ENCODE measurements at places on chromosomes 6 and 20.
A peak's percentile ranks its signal among the peaks of the same experiment; 100 is the strongest.

DNA sequence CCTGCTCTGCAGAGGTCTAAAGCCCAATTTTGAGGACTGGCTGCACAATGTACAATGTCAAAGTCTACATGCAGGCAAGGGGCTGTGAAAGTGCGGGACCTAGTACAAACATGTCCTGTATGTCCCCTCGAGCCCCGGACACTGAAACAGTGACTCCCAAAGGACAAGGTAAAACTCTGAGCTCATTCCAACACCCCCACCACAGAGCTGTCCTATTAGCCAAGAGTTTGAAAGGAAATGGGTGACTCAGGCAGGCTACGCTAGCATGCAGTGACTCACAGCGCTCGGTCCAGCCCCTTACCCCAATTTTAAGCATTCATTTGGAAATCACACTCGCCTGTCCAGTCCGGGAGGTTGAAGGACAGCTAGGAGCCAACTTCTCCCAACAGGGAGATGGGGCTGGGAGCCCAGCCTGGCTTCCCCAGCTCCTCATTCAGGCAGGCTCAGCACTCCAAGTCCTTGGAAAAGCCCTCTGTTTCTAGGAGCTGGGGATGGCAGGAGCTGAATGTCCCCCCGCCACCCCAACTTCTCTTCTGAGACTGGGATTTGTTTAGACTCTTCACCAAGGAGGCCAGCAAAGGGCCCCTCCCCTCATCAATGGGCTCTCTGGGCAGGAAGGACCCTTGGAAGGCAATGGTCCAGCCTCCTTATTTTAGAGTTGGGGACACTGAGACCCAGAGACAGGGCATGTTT lies 3.9 kb downstream of the SDC4 start:
- DNase-seq: no peak

GRCh38 chr6:111757342-111757741 lies 115.9 kb downstream of the FYN start:
- no peak for DNase-seq

DNA sequence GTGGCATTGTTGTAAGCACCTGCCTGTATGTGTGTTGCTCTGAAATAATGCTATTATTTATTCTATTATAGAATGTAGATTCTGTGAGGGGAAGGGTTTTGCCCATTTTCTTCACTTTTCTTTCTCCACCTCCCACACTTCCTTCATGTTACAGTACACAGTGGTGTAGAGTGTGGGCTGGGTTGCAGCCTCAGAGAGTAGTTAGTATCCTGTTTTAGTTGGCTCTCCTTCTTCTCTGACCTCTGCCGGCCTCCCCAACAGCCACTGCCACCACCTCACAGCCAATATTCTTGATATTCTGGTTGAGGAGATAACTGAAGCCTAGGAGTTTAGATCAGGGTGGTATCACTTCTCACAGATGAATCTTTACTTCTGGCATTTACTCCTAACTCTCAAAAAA lies 143.4 kb downstream of the BCKDHB start:
- DNase-seq: no peak

DNA sequence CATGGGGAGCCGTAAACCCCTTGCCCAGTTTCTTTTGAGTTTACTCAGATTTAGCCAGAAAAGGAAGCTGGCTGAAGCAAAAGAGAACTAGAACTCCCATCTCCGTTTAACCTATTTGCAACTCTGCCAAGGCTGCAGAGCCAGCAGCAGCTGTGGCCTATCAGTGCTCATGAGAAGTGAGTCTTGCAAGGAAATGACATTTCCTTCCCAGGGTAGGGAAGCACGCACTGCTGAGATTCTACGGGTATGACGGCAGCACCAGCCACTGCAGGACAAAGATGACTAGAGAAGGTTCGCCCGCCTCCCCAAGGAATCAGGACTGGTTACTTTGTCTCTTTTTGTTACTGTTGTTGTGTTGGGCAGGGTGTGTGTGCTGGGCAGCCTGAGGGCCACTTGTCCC lies 47.6 kb downstream of the PPP1R3G start:
- no peak for DNase-seq

DNA sequence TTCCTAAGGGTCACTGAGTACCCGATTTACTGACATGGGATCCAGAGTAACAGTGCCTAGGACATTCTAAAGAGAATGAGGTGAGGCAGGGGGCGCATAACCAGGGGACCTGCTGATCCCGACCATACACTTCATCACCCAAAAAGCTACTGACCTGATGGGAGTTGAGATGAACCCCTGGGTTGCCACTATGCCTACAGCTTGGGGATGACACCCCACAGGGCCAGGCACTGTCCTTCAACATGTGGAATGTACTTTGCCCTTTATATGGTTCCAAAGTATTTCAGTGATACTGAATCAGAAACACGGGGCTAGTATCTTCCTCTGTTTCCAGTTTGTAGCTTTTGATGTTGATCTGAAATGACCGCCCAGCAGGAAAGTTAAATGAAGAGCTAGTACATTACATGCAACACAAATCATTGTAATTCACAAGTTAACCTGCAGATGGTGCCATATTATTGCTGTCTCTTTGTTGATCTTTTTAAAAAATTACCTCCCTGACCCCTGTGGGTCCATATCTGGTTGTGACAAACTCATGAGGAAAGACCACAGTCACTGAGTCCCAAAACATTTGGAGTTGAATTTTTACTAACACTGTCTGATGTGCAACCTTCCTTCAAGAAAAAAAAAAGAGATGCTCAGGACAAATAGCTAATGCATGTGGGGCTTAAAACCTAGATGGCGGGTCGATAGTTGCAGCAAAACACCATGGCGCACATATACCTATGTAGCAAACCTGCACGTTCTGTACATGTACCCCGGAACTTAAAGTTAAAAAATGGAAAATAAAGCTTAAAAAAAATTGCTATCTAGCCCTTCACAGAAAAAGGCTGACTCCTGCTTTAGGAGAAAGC lies 42.7 kb upstream of the GCNT2 start:
- peak; percentile 31 for DNase-seq

DNA sequence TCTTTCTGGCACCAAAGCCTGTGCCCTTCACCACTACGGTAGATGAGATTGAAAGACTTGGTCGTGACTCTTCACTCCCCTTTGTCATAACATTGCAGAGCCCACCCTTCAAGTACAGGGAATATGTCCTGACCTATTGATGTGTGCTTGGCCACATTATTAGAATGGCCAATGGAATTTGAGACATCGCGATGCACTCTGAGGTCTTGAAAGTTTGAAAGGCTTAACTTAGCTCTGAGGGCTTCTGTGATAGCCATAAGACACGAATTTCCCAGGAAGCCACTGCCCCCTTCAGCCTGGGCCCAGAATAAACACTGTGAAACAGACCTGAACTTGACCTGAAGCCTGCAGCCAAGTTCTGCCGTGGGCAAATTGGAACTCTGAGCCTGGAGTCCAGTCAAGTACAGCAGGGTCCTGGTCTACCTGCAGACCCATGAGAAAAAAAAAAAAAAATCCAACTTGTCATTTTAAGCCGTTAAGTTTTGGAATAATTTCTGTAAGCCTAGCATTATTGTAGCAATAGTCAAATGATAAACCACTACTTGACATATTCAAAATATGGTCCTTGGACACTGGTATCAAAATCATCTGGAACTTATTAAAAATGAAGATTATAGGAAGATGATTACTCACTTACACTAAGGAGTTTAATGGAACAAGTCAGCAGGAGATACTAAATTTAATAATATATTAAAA lies 36.9 kb upstream of the TRAF3IP2 start:
- DNase-seq: peak; percentile 75

GRCh38 chr6:116439522-116440051 lies 21.6 kb upstream of the CALHM6 start:
- DNase-seq: no peak

GRCh38 chr6:118354641-118355040 lies 193.5 kb upstream of the PLN start:
- DNase-seq: no peak

DNA sequence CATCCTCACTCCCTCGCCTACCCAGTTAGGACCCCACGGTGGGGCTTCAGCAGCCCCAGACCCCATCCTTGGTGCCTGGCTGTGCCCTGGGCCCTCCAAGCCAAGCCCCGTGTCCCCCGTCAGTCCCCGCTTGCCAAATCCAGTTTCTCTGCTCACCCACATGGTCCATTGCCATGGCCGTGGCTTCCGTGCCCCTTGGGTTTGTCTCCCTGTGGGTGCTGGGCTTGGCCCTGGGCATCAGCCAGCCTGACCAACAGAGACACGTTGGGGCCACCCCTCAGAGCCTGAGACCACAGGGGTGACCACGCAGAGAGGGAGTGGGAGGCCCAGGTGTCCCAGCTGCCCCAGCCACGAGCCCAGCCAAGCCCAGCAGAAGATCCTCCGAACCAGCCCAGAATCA lies 7.7 kb downstream of the SS18L1 start:
- DNase-seq: no peak

DNA sequence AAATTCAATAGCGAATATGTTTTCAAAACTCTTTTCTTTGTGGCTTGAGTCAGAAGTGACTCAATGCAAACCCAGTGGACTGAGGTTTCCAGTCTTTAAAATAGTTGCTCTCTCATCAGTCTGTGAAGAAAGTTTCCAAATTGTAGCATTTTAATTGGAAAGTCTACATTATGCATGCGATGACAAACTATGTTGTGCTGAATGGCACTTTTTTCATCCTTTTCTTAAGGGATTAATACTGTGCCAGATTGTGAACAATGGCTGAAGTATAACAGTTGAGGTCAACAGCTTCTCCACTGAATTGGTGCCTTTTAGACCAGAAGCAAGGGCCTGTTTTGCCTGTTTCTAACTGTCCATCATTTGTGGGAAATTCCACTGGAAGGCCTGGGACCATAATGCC lies 377.1 kb downstream of the BTBD9 start:
- no peak for DNase-seq

- DNase-seq: no peak
These were observed 301.2 kb downstream of the RNGTT start for GRCh38 chr6:88662163-88662580.

GRCh38 chr6:53287336-53288225 lies 61.2 kb downstream of the ELOVL5 start:
- DNase-seq: no peak

DNA sequence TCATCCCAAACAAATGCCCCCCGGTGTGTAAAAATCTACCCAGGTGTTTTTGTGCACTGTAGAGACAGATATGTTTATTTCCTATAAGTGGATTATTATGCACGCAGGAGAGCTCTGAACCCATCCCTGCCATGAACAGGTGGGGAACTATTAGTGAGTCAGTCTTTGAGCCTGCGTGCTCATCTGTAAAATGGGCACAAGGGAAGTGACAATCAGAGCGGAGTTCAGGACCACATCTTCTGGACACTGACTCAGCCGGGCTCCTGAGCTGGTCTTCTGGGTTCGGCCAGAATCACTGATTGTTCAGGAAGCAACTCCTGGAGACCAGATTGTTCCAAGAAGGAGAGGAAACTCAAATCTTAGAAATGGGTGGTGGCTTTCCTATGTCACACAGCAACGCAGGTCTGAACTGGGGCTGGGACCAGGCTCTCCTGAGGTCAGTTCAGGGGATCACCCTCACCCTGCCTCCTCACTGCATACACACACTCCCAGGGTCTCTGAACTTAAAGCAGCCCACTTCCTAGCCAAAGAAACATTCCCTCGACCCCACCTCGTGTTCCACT lies 27.3 kb upstream of the TGM2 start:
- DNase-seq: no peak

- DNase-seq: no peak
These were observed 110.3 kb upstream of the BACH2 start for GRCh38 chr6:90406957-90407356.

GRCh38 chr6:112986321-112986720 lies 639.2 kb downstream of the RFPL4B start:
- DNase-seq: no peak

DNA sequence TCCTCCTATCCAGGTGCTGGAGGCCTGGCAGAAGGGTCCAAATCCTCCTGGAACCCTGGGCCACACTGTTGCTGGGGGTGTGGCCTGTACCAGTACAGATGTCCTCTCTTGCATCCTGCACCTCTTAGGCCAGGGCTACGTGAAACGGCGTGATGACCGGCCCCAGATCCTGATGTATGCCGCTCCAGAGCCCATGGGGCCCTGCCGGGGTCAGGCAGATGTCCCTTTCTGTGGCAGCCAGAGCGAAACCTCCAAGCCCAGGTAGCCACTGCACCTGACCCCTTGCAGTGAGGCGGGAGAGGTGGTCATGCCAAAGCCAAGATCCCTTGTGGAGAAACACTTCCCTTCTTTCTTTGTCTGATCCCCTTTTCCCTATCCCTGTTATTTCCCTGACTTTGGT lies 14.2 kb downstream of the DNPH1 start:
- no peak for DNase-seq
